ENCODE measurements at places on chromosomes 2 and 18.

- DNase-seq, result no peak
Measured at GRCh38 chr18:42576124-42576523, 539.4 kb downstream of the RIT2 start.

DNA sequence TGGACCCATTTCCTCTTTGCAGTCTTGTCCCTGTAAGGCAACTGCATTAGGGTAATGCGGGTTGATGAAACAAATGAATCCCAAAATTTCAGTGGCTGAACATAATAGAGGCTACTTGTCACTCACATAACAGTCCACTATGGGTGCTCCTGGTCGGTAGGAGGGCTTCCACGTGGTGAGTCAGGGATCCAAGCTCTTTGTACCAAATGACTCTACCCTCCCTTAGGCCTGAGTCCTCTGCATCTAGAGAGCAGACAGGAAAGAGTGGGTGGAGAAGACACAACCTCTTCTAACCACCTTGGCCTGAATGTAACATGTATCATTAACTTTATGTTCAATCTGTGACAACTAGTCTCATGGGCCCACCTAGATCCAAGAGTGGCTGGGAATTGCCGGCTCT lies 86.2 kb upstream of the HAAO start:
- no peak for DNase-seq

DNA sequence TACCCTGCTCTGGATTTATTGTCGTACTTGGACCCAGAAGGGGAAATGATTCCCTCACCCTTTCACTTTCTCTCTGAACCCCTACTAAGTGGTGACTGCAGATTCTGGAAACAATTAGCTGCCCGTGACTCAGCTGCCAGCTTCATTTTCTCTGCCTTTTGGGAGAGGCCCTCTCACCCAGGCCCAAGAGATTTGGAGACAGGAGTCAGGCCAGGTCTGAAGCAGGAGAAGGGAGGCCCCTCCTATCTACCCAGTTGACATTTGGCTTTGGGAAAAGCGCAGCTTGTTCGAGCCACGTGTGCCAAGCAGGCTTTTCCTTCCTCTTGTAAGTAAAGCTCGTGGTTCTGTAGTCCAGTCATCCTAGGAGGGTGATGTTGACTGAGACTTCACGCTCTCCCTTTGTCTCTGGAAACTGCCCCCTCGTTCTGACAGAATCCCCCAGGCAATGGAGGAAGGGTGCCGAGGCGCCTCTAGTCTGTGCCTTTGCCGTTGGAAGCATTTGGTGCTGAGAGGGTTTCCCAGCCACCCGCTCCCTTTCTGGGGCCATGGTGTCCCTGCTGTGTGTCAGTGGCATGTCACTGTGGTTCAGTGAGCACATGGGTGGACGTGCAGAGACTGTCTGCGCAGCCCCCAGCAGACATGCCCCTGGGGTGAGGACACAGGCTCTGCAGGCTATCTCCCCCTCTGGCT lies 8.6 kb downstream of the OXER1 start:
- DNase-seq, result no peak

GRCh38 chr2:95012881-95013550 lies 12.5 kb upstream of the MAL start:
- DNase-seq, result no peak

GRCh38 chr2:100959225-100959880 lies 42.7 kb upstream of the RPL31 start:
- DNase-seq, result no peak

GRCh38 chr2:112483042-112483473 lies 1.1 kb downstream of the TTL start:
- DNase-seq, result no peak

- no peak for DNase-seq
Measured at GRCh38 chr2:40292291-40292690, 159.6 kb downstream of the SLC8A1 start.

DNA sequence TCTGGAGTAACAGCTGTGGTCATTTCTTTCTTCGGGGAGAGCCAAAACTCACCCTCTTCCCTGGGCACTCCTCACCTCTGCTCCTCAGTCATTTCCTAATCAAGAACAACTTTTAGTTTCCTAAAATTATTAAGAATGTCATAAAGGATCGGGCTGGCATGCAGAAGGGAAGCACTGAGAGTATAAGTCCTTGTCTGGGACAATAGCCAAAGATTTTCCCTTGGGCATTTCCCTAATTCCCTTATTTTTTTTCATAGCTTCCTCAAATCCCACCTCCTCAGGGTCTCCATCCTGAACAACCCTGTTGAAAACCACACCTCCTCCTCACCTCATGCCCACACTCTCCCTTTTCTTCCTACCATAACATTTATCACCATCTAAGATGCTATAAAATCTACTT lies 115.0 kb downstream of the MREG start:
- DNase-seq, result no peak

DNA sequence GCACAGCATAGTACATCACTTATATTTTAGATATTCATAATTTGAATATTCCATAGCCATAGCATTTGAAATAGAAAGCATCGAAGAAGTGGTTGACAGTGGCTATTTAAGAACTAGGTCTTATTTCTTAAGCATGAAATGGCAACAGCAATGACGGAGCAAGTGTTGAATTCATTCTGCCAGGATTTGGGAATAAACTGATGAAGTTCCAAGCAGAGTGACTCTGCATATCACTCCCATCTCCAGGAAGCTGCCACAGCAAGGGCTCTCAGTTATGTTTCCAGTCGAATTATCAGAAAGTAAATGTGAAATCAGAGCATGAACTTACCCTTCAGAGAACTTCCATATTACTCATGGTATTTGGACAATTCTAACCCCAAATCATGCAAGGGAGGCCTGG lies 208.1 kb downstream of the IKZF2 start:
- no peak for DNase-seq

DNA sequence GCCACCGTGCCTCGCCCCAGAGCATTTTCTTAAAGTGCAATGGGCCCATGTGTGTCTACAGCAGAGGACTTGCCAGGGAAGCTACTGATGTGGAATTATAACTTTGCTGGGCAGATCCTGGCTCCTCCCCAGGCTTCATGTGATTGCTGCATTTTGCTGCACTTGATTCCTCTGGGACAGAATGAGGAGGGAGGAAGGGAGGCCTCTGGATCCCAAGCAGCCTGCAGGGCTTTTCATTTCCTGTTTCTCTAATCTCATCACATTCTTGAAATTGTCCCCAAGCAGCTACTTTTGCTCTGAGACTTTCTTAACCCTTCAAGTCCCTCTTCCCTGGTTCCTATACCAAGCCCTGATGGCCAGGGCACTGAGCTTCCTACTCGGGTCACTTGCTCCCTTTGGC lies 134.4 kb upstream of the SEC11C start:
- no peak for DNase-seq

DNA sequence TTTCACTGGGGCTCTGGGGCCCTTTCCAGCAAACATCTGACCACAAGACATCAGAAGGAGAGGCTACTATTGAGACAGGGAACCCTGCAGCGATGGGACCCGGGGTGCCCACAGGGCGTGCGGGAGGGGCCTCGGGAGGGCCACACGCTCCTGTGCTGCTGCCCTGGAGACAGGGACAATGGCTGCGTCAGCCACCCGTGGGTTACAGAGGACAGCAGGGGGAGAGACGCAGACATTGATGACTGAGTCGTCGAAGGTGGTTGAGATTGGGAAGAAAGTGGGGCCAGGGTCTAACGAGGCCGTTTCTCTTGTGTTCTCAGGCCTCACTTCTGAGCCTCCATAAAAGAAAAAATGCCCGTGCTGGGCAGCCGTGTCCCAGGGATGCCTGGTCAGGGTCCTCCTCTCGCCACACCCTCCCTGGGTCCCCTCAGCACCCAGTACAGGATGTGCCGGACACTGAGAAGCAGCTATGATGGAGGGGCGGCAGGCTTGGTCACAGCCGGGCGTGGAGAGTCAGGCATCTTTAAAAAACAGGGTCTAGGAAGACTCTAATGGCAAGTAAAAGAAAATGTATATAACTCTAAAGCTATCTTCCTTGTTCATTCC lies 73.9 kb downstream of the NDUFA10 start:
- DNase-seq, result no peak

- no peak for DNase-seq
Measured at GRCh38 chr2:32485399-32485798, 128.6 kb downstream of the BIRC6 start.

GRCh38 chr2:157980020-157980419 lies 103.9 kb upstream of the ACVR1 start:
- no peak for DNase-seq

GRCh38 chr2:225694664-225695063 lies 295.2 kb downstream of the NYAP2 start:
- no peak for DNase-seq

GRCh38 chr18:52481116-52481515 lies 141.1 kb downstream of the DCC start:
- no peak for DNase-seq

DNA sequence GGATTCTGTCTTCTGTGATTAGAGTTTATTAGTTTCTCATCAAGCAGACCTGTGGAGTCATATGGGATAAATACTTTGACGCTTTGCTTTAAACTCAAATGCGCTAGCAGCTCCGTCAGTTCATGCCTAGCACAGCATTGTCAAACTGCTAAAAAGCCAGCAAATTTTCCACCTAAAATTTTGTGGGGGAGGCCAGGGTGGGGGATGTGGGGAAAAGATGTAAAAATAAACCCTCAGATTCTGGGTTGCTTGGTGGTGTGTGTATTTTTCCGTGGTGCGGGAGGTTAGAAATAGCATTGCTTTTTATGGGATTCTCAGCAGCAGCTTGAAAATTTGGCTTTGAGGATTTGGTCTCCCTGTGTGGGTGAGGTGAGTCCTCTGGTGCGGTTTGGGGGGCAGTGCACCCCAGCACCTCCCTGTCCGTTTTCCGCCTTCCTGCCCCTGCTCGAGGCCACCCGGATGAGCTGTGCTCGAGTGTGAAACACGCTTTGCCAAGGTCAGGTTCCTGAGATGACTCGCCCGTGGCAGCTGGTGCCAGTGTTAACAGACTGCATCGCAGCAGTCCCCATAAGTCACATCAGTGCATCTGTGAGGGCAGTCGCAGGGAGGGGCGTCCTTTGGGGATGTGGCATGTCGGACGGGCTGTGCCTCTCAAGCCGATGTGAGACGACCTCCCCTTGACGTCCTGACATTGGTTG lies 65.9 kb downstream of the LDLRAD4 start:
- no peak for DNase-seq

GRCh38 chr2:199261239-199261638 lies 196.5 kb downstream of the SATB2 start:
- DNase-seq, result no peak

- DNase-seq, result no peak
Measured at GRCh38 chr18:43830947-43831346, 553.7 kb upstream of the SYT4 start.

DNA sequence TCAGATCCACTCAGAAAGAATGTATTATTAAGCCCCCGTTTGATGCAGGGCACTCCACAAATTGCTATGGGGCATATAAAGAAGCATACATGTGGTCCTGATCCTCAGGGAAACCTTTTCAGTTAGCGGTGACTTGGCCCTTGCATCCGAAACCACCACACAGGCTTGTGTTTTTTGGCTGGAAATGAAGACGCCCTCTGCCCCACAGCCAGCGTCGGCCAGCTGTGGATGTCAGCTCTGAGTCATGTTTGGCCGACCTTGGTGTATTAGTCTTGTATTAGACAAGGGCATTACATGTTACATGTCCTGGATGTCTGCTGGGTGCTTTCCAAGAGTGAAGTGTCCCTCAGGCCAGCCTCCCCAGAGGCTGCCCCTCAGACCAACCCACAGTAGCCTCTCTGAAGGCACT lies 107.6 kb upstream of the MAP3K20 start:
- no peak for DNase-seq

- no peak for DNase-seq
Measured at GRCh38 chr18:49738721-49739120, 74.6 kb downstream of the ACAA2 start.

- DNase-seq, result no peak
Measured at GRCh38 chr2:23468474-23469141, 83.6 kb downstream of the KLHL29 start.

DNA sequence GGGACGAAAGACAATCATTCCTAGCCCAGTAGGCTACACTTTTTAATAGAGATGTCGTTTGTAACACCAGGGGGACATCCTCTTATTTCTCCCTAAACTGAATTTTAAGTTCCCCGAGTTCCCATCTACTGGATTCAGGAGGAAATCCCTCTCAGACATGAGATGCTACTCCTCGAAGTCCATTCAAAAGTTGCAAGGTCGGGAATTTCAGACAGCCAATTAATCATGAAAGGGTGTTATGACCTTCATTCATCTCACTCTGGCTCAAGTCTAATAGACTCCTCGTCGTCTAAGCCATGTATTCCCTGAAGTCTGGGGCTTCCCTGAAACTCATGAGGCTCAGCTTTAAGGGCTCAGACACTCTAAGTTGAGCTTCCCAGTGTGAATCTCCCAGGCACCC lies 1.2 kb upstream of the DSC3 start:
- no peak for DNase-seq

- DNase-seq, result no peak
Measured at GRCh38 chr2:11411768-11412448, 54.1 kb downstream of the E2F6 start.
